ENCODE measurements at places on chromosomes 5 and 9.

DNA sequence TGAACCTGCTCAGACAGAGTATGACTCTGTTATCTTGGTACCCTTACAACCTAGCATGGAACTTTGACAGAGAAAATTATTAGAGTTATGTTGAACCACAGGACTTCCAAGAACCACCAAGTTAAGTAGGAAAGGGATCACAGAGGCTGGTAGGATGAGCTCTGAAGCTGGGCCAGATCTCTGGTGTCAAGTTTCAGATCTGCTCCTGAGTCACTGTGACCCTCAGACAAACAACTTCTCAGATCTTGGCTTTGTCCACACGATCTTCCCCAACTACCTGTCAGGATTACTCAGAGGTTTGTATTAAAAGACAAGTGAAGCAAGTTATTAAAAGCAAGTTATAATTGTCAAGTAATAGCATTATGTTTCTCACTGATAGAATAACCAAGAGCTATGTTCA, 189.0 kb downstream of the SEC61B start:
- DNase-seq, result no peak

DNA sequence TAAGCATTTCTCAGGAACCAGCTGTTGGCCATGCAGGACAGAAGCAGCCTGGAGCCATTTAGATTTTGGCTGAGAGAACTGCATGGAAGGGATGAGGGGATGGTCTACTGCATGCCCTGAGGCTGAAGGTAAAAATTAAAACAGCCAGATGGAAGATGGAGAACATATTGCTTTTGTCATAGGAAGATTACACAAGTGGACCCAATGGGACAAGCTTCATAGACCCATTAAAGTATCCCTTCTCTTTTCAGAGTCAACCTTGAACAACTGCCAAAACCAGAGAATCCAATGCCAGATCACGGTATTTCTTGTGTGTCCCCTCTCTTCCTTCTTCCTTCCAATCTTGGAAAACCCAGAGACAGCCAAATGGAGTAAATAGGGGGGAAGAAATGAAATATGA, 253.4 kb downstream of the NR2F1-AS1 start:
- DNase-seq, result no peak

DNA sequence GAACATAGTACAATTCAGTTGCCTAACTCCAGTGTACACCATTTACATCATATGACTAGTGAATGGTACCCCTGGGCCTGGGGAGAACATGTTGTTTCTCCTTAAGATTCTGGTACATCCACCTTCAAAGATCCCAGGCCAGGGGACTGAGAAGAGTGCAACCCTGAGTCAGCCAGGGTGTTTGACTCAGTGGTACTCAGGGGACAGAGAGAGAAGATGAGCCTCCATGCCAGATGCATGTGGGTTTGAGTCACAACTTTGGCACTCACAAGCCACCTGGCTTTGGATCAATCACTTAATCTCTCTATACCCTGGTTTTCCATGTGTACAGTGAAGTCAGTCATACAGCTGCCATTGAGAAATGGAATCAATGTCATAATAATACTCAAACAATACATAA, 53.7 kb downstream of the MAP1B start:
- no peak for DNase-seq

DNA sequence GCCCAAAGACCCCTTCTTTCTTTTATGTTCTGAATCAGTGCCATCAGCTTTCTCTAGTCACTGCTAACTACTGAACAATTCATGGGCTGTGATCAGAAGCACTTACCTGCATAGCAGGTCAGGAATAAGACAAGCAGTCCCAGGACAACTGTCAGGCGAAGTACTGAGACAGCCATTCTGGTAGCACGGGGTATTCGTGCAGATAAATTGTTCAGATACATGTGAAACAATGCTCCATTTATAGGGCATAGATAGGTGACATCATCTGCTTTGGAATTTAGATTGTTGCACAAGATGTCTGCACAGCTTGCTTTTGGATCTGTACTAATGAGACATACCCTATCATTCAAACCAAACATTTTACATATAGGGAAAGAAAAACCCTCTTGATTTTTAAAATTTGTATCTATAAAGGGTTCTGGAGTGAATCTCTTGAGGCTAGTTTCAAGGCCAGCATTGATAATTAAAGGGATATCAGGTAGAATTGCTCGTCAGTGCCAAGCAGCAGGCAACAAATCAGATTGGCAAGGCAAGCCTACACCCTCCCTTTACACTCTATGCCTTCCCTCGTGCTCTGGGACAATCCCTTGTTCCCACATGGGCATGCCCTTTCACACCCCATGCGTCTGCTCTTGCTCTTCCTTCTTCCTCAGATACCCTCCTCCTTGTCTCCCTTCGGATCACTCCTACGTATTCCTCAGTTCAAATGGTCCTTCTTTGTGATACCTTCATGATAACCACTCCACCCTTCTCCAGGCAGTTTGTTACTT, at the start of gene C5orf46:
TSS of gene C5orf46 (minus strand) at position 213 of the 770 bp plus-strand sequence. CDS start at position 176, 37 bp downstream.
- no peak for DNase-seq

DNA sequence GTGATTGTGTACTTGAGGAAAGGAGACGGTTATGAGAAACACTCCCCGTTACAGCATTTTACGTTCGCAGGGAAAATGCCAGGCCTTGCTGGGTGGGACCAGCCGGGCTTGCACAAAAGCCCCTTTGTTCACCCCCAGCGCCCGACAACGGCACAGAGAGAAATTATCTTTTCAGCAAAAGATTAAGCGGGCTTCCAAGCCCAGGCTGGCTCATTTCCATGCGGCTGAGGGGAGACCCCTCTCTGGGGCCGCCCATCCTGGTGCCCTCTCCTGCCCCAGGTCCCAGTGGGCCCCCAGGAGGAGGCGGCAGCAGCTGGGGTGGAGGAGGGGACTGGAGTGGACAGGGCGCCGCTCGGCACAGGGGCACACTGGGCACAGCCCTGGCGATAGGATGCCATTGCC, 50.8 kb upstream of the NOTCH1 start:
- DNase-seq, result no peak

DNA sequence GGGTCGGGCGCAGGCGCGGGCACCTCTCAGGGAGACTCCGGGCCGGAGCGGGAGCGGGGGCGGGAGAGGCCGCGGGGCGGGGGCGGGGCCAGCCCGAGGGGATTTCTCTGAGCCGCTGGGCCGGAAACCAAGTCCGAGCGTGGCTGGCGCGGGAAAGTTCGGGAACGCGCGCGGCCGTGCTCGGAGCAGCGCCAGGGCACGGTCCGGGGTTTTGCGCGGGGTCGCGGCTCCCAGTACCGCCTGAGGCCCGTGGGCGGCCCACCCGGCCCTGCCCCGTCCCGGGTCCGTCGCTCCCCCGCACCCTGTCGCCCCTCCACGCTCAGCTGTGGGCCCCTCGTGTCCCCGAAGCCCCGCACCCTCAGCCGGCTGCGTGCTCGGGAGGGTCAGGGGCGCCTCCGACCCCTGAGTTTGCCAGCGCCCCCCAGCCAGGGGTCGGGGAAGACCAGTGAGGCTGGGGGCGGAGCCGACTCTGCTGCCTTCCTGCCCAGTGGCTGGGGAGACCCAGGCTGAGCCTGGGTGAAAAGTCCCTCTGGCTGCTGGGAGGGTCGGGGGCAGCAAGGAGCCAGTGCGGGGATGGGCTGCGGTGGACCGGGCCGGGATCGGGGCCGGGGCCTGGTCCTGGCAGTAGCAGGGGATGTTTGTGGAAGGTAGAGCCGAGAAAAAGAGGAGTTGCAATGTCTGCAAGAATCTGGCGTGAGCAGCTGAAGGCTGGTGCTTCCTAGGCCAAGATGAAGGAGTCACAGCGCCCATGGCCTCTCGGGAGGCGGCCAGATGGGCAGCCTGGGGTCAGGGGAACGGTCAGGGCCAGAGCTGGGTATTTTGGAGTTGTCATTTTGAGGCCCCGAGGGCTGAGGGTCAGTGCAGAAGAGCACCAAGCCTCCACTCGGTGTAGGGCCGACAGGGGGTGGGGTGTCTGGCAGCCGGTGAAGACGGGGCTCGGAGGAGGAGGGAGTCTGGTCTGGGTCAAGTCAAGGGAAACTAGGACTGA, 588 bp downstream of the TRAF2 start:
- DNase-seq, result peak; percentile 46

DNA sequence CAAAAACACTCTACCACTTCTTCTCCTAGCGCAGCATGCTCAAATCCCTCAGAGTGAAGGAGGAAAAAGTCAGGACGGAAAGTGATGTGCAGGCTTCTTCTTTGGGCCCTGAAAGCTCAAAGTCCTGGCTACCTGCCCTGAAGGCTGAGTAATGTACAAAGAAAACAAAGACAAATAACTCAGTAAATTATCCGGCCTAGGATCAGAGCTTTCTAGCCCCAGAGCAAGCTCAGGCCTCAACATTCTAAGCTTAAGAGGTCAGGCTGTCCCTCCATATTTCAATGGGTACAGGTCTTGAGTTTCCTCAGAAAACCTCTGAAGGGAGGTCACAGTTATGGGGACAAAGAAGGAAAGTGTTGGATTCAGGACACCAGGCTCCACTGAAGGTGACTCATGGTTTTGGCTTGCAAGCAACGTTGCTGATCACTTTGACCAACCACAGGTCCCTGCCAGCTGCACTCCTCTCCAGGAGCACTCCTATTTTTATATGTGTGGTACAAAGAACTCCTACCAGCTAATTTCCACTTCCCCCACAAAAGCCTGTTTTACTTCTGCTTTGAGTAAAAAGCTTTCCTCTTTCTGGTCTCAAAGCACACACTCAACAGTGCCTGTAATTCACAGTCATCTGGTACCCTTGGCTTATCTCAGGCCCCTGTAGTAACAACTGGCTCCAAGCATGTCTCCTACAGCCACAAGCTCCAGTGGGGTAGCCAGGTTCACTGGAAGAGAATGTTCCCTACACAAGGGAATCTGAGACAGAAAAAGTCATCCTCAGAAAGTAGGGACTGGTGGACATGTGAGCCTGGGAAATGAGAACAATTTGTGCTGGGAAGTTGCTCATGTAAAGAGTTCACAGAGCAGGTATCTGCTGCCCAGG, 115.7 kb downstream of the UGCG start:
- DNase-seq, result peak; percentile 8

DNA sequence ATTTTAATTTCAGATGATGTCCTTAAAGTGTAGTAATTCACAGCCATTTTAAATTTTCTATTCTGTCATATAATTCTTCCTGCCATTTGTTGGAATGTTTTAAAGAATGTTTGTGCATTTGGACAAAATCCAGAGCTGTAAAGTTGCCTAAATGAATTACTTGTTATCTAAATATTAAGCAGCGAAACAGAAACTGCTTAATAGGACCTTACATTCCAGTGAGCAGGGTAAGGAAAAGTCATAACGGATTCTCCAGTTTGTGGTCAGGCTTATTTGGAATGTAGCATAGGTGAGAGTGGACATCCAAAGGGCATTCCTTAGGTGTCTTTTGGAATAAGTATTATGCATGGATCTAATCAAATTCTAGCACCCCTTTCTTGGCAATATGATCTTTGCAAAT, 410.4 kb upstream of the PTPRD start:
- DNase-seq, result no peak

DNA sequence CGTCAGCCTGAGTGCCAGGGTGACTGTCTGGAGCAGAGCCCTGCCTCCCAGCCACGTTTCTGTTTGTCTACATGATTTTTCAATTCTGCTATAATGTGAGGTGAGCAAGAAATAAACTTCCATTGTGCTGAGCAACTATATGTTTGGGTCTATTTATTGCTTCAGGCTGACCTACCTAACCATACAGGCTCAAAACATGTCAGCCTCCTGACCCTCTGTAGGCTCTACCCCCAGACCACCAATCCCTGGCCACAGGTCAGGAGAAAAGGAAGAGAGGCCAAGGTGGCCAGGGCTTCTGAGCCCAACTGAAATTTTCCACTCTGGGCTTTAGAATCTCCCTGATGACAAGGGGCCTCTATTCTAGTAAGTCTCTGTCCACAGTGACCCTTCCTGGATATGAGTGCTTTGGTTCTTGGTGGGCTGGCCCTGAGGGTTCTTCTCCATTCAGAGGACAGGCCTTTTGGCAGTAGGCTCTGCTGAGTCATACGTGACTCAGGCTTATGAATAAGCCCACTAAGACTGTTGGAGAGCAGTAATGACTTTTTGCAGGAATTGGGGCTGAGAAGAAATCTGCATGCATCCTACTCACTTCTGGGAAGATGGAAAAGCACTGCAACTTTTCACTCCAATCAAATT, 117.2 kb upstream of the TBCA start:
- DNase-seq, result peak; percentile 82

DNA sequence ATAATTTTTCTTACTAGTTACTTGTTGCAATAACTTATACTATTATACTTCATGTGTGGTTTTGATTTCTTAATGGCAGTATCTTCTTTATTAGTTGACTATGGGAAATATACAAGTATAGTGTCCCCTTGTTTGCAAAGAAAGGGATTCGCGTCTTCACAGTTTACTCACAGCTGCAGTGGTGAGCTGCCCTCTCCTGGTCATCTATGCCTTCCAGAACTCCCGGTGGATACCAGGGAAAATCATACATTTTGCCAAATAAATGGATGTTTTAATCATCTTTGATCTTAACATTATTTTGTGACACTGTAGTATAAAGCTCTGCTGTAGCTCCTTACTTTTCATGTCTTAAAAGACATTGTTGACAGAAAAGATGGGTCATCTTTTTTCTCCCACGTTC, 142.0 kb downstream of the ZCCHC7 start:
- DNase-seq, result peak; percentile 10

DNA sequence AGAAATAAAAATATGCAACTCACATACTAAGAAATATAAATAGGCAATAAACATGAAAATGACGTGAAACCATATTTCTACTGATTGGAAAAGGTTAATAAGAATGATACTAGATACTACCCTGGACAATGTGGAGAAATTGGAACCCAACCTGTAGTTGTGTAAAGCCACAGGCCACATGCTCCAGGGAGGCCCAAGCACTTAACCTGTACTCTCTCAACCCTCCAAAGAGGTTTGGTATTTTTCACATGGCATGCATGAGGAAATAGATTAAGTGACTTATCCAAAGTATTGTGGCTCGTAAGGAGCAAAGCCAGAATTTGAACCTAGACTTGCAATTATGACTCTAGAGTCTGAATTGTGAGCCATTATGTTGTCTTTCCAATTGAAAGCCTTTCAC, 13.4 kb downstream of the LIFR start:
- no peak for DNase-seq

DNA sequence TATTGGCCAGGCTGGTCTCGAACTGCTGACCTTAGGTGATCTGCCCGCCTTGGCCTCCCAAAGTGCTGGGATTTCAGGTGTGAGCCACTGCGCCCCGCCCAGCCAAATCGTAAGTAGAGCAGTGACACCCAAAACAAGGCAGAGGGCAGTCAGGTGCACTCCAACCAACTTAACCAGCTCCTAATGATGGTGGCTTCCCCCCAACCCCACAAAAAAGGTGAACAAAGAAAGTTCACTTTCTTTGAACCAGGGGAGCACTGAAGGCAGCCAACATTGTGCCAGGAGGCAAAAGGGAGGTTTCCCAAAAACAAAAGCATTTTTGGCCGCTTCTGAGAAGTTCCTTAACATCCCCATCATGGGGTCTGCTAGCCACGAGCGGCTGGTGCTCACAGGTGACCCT, 9.6 kb downstream of the GMCL2 start:
- DNase-seq, result no peak
